Stimulated activated CD4-positive, alpha-beta T cell treated with anti-CD3 and anti-CD28 coated beads, Interleukin-1b, Interleukin-23, amount 100 ng/mL, for 24 hours (primary cell): ENCODE measurements at places on chromosomes 11 and 22.

DNA sequence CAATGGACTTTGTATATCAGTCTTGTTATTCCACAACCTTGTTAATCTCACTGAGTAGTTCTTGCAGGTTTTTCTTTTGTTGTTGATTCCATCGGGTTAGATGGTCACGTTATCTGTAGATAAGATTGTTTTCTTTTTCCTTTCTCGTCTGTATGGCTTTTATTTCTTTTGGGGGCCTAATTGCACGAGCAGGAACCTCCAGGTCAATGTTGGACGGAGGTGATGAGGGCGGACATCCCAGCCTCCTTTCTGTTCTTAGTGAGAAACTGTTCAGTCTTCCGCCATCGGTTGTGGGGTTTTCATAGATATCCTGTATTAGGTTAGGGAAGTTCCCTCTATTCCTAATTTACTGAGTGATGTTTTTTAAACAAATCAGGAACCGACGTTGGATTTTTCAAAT is 4.8 kb upstream of the PRR33 start:
- no peak for DNase-seq

DNA sequence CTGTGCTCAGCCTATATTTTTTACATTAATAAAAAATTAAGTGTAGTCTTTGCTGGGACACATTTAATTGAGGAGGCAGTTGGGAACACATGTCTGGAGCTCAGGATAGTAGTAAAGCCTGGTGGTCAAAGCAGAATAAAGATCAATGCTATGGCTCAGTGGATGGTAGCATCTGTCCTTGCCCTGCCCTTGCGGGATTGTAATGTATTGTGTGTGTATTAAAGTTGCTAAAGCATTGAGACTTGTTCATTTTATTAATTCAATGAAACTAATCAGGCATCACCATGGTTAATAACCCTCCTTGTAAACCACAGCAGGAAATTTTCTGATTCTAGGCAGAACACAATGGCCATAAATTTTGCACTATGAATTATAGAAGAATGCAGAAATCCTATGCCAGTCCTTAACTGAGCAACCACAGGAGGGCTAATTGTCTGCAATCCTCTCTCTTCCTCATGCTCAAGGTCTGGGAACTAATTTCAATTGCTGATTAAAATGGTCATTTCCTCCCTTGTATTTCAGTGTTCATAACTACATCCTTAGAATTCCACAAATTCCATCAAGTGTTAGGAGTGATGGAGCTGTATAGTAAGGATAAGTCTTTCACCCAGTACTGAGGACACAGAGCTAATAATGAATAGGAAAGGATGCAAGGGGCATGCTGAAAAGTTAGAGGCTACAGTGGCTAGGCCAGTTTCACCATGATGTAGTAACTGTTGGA is 403.2 kb upstream of the DDI1 start:
- DNase-seq, result no peak

DNA sequence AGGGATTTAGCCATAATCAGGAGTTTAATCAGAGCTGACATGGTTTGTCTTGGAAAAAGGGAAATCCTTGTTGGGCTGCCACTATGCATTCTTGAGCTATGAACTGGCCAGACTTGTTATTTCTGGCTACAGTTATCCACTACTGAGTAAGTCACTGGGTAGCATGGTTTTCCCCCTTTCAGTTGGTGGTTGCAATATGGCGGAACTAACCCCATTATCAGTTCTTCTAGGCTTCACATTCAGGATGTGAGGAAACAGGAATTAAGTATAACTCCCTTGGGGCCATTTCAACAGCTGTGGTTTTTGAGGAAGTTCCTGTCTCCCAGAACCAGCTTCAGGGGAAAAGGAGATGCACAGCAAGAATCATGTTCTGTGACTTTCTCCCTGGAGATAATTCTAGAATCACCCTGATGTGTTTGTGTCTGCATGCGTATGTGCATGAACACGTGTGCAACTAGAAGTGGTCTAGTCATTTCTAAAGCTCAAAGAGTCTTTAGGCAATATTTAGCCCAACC is 103.0 kb upstream of the CD44 start:
- DNase-seq, result no peak

GRCh38 chr22:46297151-46297812 is 612 bp downstream of the GTSE1 start:
- DNase-seq, result no peak

DNA sequence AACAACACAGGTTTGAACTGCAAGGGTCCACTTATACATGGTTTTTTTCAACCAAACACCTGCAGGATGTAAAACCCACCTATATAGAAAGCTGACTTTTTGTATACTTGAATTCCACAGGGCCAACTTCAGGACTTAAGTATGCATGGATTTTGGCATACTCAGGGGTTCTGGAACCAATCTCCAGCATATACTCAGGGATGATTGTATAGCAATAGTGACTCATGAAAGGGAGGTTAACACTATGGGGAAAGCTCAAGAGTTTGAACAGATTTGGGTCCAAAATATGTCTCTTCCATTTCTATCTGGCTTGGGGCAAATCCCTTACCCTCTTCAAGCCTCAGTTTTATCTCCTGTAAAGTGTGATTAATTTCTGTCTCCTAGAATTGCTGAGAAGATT is 94.9 kb downstream of the MICAL2 start:
- no peak for DNase-seq

- DNase-seq, result no peak
These were observed 192.1 kb downstream of the LUZP2 start for GRCh38 chr11:24688981-24689380.

DNA sequence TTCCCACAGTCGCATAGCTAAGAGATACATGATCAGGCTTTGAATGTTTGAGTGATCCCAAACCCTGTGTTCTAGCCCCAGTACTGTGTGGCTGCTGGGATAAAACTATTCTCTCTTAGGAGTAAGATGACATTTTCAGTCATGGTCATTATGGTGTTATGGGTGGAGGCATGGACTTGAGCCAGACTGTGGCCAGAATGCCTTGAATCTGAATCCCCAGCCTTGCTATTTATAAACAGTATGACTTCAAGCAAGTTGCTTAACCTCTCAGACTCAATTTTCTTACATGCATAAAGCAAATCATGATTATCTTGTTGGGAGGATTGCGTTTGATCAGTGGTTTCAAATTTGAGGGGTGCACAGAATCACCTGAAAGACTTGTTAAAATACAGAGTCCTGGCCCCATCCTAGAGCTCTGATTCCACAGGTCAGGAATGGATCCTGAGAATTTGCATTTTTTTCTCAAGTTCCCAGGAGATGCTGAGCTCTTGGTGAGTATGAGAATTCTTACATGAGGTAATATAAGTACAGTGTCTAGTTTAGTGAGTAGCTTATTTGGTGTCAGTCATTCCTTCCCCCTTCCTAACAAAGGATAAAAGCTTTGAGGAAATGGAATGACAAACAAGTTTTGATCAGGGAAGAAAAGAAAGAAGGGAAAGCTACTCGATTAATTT is 571.7 kb downstream of the METTL15 start:
- DNase-seq, result no peak

DNA sequence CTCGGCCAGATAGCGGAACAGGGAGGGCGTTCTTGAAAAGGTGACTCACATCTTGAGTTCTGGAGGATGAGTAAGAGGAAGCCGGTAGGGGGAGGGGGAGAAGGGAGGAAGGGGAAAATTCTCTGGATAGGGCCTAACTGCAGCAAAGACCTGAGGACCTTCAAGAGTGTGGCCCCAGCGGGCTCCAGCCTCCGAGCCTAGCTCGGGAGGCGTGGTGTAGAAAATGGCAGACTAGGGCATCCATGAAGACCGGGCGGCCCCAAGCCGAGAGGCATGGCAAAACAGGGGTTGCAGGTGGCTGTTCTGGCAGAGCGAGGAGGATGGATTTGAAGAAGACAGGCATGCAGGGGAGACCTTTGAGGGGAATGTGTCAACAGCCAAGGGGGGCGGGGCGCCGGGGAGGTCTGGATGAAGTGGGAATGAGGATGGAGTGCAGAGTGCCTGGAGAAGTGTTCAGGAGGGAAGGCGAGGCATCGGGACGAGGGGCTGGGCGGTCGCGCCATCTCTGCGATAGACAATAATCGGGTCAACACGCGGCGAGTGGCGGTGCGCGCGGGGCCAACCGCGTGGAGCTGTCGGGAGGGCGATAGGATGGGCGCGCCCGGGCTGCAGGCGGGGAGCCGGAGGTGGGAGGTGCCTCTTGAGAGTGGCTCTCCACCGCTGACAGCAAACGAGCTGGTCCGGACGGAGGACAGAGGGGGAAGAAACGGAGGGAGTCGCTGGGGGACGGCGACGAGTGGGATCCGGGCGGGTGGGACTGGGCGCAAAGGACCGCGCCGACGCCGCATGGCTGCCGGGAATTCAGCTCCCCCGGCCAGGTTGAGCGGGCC is 40.0 kb upstream of the CREB3L1 start:
- peak; percentile 58 for DNase-seq

- no peak for DNase-seq
These were observed 8.8 kb downstream of the CXCR5 start for GRCh38 chr11:118892514-118892913.

GRCh38 chr11:31801298-31801702 is 9.8 kb downstream of the PAX6 start:
- DNase-seq, result no peak

- no peak for DNase-seq
These were observed 11.3 kb downstream of the VPS37C start for GRCh38 chr11:61149624-61150615.

- peak; percentile 41 for DNase-seq
These were observed 66.8 kb downstream of the FEZ1 start for GRCh38 chr11:125429174-125429707.

DNA sequence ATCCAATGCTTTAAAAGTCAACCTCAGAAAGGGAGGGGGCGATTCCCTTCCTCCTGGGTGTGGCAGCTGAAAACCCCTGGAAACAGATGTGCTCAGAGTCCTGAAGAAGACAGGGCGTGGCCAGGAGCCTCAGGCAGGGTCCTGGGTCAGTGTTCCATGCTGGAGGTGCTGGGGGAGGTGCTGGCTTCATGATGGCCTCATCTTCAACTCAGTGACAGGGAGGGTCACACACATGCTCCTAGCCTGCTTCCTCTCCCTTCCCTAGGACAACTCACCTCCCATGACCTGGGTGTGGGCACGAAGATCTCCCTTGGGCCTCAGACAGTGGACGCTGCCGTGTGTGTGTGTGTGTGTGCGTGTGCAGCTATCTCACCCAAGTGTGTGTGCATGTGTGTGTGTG is 245.6 kb upstream of the B3GAT1 start:
- DNase-seq, result no peak

GRCh38 chr11:842370-843002 is at the start of the genes POLR2L and TSPAN4:
Gene POLR2L, minus strand, starts transcription at chr11:842529. Its CDS starts 21 bp downstream, at chr11:842508.
Gene TSPAN4, plus strand, starts transcription at chr11:842852. Its CDS starts 7,453 bp downstream, at chr11:850305.
- peak; percentile 79 for DNase-seq

DNA sequence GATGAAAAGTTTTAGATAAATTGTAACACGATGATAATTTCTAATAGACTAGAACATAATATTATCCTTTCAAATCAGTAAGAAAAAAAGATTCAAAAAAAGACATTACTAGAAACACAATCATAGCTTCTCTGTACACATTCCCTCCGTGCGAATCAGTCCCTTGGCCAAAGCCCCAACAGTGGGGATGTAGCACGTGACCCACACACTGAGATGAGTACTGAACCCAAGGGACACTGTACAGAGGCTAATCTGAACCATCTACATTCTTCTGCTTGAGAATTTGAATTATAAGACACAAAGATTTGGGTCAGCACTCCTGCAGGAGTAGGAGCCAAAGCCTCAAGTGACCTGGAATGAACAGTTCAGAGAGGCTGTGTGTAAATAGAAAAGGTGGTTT is 353.7 kb downstream of the INSC start:
- no peak for DNase-seq

DNA sequence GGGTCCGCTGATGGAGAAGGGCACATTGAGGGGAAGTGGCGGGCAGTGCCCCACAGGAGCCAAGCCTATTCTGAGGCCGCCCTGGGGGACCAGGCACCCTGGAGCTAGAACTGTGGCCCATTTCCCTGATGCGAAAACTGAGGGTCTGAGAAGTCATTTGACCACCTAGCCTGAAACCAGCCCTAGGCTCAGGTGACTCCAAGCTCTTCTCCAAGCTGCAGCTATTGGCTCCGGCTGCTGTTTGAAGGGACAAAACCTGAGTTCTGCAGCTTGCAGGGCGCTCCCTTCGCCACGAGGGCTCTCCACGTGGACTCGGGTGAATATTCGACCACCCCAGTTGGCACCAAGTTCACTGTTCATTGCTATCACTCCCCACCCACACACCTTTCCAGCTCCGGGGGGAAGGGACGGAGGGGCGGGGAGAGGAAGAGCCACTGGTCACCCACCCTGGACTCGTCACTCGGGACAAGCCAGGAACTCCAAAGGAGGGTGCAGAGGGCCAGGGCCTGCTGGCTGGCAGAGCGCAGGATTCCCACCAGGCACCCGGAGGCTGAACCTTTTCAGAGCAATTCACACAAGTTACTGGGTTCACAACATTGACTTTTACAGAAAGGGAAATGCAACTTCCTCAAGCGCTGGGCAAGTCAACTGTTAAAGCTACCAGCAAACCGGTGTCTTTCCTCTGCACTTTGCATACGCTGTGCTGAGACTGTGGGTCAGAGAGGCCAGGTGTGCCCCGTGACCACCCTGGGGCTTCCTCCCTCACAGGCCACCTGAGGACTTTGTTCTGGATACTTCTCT is 1.1 kb upstream of the RAC2 start:
- no peak for DNase-seq

DNA sequence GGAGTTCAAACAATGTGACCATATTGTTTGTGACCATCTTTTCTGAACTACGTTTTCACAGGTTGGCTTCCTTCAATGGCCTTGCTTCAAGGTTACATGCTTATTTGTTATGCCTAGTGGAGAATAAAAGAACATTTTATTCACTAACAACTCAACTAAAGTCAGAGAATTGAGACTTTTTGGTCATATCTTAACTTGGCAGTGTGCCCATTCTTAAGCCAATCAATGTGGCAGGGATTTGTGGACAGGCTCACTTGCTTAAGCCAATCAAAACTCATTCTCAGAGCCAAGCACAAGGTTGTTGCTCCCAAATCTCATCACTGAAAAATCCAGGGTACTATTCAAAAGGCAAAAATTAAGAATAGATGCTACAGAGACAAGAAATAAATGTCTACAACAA is 455.8 kb upstream of the FAT3 start:
- DNase-seq, result no peak

GRCh38 chr11:36557991-36558390 is 9.8 kb upstream of the RAG1 start:
- no peak for DNase-seq

DNA sequence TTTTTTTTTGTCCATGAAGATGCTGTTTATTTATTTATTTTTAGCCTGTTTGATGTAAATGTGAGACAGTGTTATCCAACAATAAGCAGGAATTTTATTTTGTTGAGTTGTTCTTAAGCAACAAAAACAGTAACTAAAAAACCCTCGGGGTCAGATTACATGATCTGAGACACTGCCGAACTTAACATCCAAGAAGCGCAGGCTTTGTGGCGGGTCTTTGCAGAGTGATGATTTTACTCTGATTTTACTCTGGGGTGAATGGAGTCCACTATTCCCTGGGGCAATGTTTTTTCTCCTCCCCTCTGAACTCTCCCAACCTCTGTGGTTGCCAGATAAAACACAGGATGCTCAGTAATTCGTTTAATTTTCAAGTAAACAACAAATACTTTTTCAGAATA is 450.1 kb upstream of the B3GAT1 start:
- DNase-seq, result no peak

GRCh38 chr11:35583126-35583525 is 35.1 kb upstream of the FJX1 start:
- DNase-seq, result no peak

GRCh38 chr11:19984048-19984742 is 176.1 kb downstream of the DBX1 start:
- DNase-seq, result no peak
